ENCODE measurements at places on chromosomes 5 and 9.

- DNase-seq = no peak
These were observed 47.7 kb downstream of the FYB1 start for GRCh38 chr5:39171647-39172046.

DNA sequence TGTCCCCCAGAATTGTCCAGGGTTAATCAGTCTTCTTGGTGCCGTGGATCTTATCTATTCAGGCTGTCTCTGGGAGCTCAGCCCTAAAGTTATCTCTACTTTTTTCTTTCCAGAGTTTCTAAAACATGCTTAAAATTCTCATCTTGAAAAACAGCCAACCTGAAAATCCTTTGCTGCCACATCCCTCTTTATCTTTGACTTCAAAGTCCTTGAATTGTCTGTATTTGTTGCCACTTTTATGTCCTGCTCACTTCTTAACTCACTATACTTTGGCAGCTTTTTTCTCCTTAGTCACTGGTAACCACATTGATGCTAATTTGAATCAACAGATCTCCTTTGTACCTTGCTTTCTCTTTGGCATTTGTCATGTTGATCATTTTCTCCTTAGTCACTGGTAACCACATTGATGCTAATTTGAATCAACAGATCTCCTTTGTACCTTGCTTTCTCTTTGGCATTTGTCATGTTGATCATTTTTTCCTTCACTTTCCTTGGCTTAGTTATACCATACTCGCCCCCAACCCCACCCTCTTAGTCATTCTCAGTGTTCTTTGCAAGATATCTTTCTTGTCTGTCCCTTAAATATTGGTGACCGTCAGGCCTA is 8.5 kb downstream of the DMXL1 start:
- no peak for DNase-seq

DNA sequence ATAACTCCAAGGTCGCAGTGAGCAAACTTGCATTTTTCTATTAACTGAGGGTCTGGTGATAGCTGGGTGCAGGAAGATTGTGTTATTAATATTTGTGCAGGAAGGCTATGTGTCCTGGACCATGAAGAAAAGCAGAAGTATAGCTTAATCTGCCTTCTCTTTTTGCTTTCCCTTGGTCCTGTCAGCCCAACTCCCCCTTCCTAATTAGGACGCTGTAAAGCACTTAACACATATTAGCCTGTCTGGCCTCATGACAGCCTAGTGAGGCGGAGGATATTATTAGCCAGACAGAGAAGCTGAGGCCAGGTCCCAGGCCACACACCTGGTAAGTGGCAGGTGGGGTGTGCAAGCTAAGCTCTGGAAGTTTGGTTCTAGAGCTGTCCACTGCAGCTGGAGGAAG is 29.5 kb downstream of the SLC46A2 start:
- peak; percentile 83 for DNase-seq

DNA sequence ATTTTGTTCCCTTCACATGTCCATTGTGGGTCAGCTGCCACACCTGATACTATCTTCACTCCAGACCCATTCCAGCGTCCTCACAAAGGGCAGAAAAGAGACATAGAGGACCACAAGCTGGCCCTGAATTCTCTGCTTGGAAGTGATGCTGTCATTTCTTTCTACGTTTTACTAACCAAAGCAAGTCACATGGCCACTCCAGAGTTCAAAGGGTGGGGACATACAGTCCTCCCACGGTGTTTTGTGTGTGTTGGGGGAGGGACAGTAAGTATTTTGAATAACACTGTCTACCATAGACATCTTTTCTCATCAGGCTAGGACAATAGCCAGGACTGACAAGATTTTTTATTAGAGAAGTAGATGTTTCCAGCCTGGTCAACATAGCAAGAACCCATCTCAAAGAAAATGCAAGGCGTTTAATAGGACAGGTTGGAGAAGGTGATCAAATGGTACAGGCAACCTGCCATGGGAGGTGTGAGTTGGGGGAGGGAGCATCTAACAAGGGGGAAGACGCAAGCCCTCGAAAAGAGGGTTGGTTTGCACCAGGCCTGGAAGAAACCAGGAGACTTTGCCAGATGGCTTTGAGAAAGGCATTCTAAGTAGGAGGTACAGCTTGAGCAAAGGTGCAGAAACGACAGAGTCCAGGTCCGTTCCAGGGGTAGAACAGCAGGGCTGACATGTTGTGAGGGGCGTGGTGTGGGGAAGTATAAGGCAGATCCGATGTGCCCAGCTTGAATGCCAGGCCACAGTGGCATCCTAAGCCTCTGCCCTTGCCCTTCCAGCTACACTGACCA is 11.3 kb upstream of the GLIPR2 start:
- DNase-seq = no peak

GRCh38 chr9:129693741-129694140 is 28.3 kb downstream of the PRRX2 start:
- DNase-seq = peak; percentile 21

DNA sequence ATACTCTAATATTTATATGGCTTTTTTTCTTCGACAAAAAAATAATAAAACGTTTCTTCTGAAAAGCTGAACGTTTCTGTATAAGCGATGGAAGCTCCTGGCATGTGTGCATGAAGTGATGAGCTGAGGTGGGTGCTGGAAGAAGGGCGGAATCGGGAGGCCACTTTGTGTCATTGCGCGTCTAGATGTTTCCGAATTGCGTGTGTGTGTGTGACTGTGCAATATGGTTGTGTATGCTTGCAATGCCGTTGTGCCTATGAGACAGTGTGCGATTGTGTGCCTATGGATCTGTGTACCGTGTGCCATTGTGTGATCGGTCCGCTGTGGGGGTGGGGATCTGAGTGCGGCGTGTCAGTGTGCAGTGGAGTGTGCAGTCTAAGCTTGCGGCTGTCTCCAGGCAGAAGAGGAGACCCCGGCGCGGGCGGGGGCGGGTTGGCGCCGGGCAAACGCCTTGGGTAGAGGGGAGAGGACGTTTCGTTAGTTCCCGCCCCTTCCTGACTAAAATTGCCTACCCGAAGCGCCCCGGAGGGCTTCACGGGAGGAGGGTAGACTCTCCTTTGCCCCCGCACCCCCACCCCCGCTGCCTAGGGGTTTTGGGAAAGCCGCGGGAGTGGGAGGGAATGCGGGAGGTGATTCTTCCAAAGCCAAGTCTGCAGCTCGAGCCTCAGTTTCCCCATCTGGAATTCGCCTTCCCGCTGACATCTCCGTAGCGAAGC is 24.2 kb downstream of the PCDHGC5 start:
- DNase-seq = peak; percentile 93

GRCh38 chr9:27395484-27395921 is 98.6 kb upstream of the EQTN start:
- no peak for DNase-seq

DNA sequence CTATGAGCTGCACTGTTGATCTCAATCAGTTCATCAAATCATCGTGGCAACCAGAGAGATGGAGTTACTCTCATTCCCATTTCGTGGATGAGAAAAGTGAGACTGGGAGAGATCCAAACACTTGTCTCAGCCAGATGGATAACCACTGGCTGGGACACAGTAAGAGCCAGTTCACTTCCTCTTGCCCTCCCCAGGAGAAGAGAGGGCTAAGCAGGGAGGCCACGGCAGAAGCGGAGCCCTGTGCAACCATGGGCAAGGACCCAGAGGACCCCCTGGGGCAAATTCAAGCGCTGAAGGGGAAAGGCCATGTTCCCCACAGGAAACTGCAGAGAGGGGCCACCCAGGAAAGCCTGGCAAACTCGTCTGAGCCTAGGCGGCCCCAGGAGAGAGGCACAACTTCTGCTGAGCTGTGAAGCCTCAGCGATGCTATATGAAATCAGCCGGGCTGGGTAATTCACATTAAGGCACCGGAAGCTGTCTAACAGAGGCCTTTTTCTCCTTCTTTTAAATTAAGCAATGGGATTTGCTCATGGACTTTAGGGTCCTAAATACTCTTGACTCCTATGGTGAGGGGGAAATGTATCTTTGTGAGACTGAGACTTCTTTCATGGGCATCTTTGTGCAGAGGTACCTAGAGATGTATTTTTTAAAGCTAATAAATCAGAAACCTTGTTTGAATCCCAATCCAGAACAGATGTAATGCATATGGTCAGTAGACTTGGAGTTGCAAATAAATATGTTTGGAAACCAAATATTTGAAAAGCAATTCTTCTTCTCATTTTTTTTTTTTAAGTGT is 137.1 kb upstream of the SMIM23 start:
- no peak for DNase-seq

DNA sequence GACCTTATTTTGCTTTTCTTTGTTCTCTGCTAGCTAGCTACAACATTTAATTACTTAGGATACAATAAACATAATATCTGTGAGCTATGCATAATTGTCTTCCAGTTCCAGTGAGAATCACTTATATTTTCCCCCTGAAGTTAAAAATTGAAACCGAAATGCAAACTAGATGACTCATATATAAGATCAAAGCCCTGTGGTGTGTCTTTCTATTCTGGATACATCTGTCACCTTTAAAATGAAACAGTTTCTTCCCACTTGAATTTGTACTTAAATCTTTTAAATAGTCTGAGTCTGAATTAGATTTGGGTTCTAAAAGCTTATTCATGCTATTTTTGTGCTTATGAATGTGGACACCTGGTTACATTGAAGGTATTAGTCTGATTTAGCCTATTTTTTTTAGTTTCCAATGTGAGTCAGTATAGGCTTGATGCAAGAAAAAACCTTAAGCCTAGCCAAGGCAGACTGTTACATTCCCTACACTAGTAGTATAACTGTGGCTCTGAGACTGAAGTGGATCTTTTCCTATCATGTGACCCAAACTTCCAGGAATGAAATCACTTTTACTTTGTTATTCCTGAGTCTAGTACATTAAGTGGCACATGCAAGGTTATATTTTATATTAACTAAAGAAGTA is 703.5 kb upstream of the RGMB start:
- no peak for DNase-seq

DNA sequence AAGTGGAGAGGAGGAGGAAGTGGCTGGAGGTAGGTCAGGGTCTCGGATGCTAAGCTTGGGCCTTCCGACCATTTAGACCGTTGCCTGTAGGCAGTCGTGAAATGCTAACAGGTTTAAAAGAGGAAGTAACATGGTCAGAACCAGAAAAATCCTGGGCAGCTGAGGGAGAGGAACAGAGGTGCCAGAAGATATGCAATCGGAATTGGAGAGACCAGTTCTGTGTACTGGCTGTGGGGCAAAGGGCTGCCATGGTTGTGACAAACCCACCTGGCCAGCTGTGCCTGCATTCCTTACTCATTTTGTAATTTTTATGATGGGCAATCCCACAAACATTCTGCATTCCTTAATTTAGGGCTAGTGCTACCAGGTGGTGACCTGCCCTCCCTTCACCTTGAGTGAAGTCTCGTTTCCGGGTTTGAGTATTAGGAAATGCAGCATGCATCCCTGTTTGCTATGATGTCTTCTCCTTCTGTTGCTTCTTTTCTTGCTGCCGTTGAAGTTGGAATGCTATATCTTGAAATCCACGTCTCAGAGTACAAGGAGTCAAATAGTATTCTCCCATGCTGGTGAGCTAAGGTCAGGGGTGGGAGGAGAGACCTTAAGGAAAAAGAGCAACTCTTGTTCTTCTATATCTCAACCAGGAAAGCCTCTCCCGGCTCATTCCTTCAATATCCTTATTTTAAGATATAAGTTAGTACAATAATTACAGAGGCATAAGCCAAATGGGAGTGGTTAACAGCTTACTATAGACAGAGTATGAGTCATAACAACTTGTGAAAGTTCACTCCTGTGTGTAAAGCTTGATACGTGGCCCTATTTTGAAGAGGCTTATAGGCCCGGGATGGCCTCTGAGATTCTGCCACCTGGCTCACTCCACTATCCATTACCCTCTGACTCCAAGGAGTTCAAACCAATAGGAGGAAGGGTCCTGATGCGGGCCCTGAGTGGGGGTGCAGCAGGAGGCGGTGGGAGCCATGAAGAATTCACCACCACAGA is 37.0 kb downstream of the B4GALT1 start:
- no peak for DNase-seq

GRCh38 chr9:114733816-114734215 is 51.8 kb upstream of the TEX48 start:
- DNase-seq = no peak

DNA sequence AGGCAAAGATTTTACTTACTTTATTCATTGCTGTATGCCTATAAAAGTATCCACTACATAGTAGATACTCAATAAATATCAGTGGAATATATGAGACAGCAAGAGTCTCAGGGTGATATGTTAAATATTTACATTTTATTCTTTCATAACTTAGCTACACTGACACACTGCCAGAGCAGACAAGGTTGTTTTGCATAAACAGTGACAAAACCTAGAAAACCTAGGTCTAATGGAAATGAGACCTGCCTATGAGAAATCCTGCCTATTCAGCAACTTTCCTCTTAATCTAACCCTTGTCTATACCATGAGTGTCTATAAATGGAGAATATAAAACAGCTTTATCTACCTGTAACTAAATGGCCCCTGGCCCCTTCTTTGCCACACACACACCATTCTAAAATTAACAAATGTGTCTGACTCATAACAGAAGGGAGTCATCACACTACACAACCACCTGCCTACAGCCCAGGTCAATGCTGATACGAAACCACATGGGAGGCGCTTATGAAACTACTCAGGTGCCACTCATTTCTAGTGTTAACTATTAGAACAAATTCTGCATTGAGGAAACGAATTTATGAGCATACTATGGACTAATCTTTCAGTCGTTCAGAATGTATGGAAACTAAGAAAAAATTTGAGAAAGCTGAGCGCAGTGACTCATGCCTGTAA is 60.3 kb downstream of the UBAP2 start:
- no peak for DNase-seq

GRCh38 chr9:115883467-115884329 is 269.9 kb upstream of the PAPPA start:
- peak; percentile 63 for DNase-seq

DNA sequence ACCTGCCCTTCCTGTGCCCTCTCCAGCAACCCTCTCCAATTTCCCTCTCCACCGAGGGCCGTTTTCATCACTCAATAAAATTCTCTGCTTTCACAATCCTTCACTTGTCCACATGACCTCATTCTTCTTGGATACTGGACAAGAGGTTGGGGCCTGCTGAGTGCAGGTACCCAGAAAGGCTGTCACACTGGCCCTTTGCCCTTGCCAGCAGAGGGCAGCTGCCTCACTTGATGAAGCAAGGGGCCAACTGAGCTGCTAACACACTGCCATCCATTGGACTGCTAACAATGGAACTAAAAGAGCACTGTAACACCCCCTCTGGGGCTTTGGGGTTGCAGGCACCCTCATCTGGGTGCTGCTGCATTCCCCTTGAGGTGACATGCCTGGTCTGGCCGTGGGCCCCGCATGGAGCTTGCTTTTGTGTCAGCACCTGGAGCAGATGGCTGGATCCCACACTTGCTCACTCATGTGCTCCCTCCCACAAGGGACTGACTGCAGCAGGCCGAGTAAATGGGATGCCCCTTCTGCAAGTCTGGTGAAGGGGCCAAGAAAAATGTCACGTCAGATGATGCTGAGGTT is 308.1 kb upstream of the ADCY2 start:
- peak; percentile 44 for DNase-seq

DNA sequence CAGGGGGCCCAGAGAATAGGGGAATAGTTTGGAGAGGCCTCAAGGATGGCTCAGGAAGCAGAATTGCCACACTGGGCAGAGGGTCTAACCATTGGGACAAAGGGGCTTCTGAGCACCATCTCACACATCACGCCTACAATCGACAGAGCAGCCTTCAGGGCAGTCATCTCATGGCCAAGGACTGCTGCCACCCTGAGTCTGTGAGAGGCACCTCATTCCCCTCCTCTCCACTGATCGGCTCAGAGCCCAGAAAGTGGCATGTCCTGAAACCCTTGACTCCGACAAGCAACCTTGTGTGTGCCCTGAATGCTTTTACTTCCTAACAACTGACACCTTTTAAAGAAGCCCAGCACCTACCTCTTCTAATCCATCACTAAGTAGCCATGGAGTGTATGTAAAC is 128.9 kb upstream of the PTPN3 start:
- no peak for DNase-seq

GRCh38 chr9:75168270-75169178 is 80.2 kb downstream of the OSTF1 start:
- no peak for DNase-seq

All from Karpas-422 (cell line).